ENCODE measurements at places on chromosomes 5 and 9. TPM values are rescaled to one million over a fixed set of nuclear protein-coding genes. Genes with fewer than 3 reads are reported as not detected.

ELAVL2 gene
- not detected for total RNA-seq

TMEM215 gene
- not detected for total RNA-seq

GRCh38 chr5:125463466-125464092 is 717.1 kb upstream of the ZNF608 start:
- H3K4me3 ChIP-seq, result no peak overlapping the region
- H3K27ac ChIP-seq, result no peak overlapping the region
- no peaks in the 10 kb centered on the region for H3K27me3 ChIP-seq
- no peaks in the 10 kb centered on the region for H3K4me1 ChIP-seq
- H3K36me3 ChIP-seq, result no peaks in the 10 kb centered on the region
- DNase-seq, result no peak

GRCh38 chr9:130446101-130446861 is 1.5 kb downstream of the ASS1 start:
- peaks cover 1% of the 10 kb centered on the region for H3K36me3 ChIP-seq
- DNase-seq, result no peak
- H3K27me3 ChIP-seq, result peaks cover 28% of the 10 kb centered on the region
- peaks cover 14% of the 10 kb centered on the region for H3K4me1 ChIP-seq
- no peak overlapping the region for H3K27ac ChIP-seq
- H3K4me3 ChIP-seq, result no peak overlapping the region

All from activated CD8-positive, alpha-beta memory T cell treated with anti-CD3 and anti-CD28 coated beads, Interleukin-2, amount 10 ng/mL, durations not matched to agents 7 days and 5 days (primary cell).